Activated CD4-positive, alpha-beta T cell treated with anti-CD3 and anti-CD28 coated beads, Interleukin-2, Interleukin-6, amounts not matched to agents 100 ng/mL and 50 ng/mL, durations not matched to agents 16 hours and 8 hours (primary cell): ENCODE measurements at places on chromosomes 12 and 14.

- no peak for DNase-seq
Observed at GRCh38 chr14:69439521-69440270, 41.2 kb downstream of the SLC39A9 start.

GRCh38 chr14:29475641-29476040 is 452.0 kb downstream of the PRKD1 start:
- no peak for DNase-seq

GRCh38 chr14:101480747-101481530 is 80.4 kb upstream of the DIO3 start:
- DNase-seq, result no peak

GRCh38 chr14:56333359-56334292 is 215.4 kb downstream of the PELI2 start:
- peak; percentile 4 for DNase-seq

- no peak for DNase-seq
Observed at GRCh38 chr14:36646664-36647416, 14.8 kb upstream of the PAX9 start.

- no peak for DNase-seq
Observed at GRCh38 chr14:101098641-101099040, 195.1 kb upstream of the RTL1 start.

- no peak for DNase-seq
Observed at GRCh38 chr12:110906985-110907384, 13.4 kb downstream of the MYL2 start.
